ENCODE measurements at places on chromosomes 7 and 10.

DNA sequence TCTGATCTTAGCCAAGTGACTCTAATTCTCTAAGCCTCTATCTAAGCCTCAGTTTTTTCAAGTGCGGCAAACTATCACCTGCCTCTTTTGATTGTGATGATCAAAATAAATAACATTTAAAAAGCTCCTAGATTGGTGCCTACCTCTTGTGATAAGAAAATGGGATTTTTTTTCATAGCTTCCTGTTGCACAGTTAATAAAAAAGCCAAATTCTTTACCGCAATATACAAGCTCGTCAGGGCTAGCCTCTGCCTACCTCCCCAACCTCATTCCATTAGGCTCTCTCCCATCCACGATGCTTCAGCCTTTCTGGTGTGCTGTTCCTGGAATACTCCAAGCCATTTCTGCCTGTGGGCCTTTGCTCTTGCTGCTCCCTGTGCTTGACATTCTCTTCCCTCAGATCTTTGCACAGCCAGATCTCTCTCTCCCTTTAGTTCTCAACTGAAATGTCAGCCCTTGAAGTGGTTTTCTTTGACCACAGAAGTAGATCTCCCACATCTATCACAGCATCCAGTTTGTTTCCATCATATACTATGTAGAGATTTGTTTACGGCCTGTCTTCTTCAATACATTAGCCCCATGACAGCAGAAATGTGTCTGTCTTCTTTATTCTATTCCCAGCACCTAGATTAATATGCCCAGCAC is 48.8 kb downstream of the SFR1 start:
- DNase-seq: no peak

GRCh38 chr7:16918288-16918895 is 36.6 kb upstream of the AGR3 start:
- DNase-seq: no peak

DNA sequence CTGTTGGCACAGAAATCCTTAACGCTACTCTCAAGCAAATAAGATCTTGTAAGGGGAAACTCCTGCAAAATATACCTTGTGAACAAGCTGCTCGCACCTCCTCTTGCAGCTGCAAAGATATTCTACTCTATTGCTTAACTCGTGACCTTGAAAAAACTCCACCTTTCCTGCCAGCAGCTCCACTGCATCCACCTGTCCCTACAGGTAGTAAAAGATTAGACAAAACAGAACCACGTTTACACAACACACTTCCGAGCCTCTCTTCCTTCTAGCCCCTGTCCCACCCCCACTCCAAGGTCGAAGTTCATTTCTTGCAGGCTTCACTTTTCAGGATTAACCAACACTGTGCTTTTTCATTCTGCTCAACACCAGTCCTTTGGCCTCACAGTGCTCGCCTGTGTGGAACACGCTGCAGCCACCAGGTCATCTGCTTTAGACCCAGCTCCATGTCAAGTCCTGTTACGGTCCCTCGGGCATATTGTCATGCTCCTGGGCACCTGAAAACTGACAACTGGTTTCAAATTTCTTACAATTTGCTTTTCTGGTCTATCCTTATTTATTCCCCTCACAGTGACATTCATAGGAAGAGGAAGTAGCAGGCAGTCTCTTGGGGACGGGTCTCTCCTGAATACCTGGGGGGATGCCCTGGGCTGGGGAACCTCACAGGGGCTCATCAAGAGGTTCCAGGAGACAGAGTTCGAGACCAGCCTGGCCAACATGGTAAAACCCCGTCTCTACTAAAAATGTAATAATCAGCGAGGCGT is 165.8 kb upstream of the KLF14 start:
- DNase-seq: no peak

GRCh38 chr10:21520949-21521348 is 4.5 kb downstream of the SKIDA1 start:
- no peak for DNase-seq

- no peak for DNase-seq
These were observed 25.9 kb downstream of the DNAH11 start for GRCh38 chr7:21568762-21569161.

GRCh38 chr10:63069318-63069717 is 63.8 kb upstream of the NRBF2 start:
- no peak for DNase-seq

Measured in GM10248 (cell line).